SK-N-SH treated with all-trans-retinoic acid at 6 μM for 48 hours (cell line): ENCODE measurements at places on chromosomes 16 and 17.

DNA sequence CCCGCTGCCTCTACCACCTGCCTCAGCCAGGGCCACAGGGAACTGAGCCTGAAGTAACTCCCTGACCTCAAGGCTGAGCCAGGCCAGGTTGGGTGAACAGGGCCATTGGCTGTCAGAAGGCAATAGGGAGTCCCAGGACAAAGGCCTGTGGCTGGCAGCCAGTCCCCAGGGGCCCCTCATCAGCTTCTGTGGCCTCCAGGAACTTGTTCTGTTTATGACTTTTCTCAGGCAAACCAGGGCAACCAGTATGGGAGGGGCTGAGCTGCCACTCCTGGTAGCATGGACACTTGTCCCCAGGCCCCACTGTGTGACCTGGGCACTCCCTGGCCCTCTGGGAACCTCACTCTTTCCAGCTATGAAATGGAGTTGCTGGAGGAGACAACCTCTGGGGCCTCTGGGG, 40.1 kb downstream of the CPNE2 start:
- ATAC-seq: no peak

GRCh38 chr17:83129676-83130075, 50.3 kb downstream of the METRNL start:
- ATAC-seq: no peak

GRCh38 chr16:70432356-70432722, 6.6 kb downstream of the ST3GAL2 start:
- no peak for ATAC-seq

DNA sequence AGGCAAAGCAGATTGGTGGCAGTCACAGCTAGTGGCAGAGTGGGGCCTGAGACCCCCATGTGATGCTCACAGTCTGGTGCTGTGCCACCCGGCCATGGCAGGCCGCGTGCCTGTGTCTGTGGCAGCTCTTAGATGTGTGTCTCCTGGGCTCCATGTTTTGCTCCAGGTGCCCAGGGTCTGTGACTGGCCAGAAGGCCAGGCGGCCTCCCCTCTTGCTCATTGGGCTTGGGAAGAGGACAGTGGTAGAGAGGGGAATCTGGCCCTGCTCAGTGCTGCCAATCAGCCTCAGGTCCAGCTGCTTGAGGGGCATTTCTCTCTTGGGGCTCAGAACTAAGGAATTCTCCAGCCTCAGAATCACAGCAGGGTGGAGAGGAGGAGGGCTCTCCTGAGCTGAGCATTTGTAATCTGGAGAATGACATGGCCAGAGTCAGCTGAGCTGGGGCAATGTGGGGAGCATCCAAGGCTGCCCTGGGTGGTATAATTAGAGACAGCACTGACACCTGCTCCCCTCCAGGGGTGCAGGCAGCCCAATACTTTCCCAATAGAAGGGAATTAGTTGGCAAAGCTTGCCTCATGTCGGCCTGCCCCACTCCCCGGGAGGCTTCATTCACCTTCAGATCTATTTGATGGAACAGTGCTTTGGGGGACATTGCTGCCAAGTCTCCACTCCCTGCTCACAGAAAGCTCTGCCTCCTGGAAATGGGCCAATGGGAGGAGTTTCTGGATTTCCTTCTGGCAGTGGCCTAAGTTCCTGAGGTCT, 2.7 kb upstream of the LASP1NB start:
- ATAC-seq: peak; percentile 62

- peak; percentile 92 for ATAC-seq
Measured at GRCh38 chr17:57121308-57122042, 36.4 kb downstream of the AKAP1 start.

- no peak for ATAC-seq
Measured at GRCh38 chr17:8482546-8482945, 46.9 kb downstream of the NDEL1 start.

DNA sequence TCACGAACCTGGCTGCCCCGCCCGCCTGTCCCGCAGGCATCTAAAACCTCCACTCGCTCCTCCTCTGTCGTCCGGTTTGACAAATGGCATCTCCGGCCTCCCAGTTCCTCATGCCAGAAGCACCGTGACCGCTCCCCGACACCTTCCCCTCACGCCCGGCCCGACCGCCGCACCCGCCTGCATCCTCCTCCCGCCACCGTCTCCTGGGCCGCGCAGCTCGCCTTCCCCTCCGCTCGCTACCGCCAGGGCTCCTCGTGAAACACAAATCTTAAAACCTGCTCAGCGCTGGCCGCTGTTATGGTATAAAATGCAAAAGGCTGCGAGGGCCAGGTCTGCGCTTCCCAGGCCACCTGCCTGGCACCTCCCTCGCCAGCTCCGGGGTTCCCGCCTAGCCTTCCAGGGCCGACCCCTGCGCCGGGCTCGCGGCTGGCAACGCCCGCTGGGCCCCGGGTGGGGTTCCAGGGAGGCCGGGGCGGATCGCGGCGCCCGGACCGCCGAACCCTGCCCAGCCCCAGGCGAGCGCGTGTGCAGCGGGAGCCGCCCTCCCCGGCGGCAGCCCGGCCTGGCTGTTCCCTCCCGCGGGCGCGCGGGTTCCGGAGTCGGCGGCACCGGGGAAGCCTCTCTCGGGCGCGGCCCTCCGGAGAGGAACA, 488 bp downstream of the SPSB3 start:
- no peak; the same call in 2 of the 3 replicates for ATAC-seq

GRCh38 chr17:2853283-2854142, 57.3 kb downstream of the RAP1GAP2 start:
- peak; percentile 45 for ATAC-seq

DNA sequence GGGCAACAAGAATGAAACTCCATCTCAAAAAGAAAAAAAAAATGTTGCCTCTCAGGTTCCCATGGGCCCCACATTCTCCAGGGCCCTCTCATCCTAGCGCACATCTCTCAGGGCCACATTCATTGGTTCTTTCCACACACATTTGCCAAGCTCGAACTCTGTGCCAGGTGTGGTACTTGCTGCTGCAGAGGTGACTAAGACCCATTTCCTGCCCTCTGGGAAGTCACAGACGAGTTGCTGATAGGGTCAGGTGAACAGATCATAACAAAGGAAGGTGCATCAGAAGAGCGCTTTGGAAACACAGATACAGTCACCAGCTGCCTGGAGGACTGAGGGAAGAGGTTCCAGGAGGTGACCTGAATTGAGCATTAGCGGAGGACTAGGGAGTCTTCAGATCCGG, 1.0 kb downstream of the GSDMA start:
- ATAC-seq: no peak

DNA sequence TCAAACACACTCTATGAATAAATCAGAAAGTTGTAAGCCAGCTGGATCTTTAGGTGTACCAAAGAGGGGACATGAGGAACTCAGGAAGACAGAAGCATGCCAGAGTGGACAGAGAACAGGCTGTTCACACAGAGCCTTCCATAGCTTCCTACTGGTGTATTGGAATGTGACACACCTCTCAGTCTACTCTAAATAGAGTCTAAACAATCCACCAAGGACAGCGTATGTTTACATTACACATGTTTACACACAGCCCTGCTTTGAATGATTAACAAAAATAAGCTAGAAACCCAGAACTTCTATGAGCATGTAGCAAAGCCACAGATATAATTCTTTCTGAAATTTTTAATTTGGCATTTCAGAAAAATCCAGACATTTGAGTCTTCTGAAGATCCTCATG, 1279.0 kb upstream of the CDH8 start:
- no peak for ATAC-seq

- ATAC-seq: peak; percentile 38
Measured at GRCh38 chr17:60229188-60229802, 79.5 kb downstream of the CA4 start.

GRCh38 chr17:444879-445454, 92.4 kb upstream of the RPH3AL start:
- no peak for ATAC-seq

DNA sequence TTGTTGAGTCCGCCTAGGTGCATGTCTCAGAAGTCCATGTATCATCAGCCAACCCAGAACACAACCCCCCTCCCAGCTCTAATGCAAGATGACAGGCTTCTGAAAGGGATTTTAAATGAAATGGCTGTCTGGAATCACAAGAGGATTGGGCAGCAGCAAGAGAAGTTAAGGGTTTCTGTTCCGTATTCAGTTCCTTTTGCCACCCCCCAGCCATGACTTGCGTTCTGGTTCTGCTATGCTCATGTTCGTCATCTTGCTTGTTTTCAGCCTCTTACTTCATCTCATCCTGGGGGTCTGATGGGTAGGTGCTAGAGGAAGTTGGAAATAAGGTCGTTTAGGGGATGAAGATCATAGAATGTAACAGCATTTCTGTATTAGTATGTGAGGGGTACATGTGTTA, 12.0 kb downstream of the MINK1 start:
- ATAC-seq: no peak

DNA sequence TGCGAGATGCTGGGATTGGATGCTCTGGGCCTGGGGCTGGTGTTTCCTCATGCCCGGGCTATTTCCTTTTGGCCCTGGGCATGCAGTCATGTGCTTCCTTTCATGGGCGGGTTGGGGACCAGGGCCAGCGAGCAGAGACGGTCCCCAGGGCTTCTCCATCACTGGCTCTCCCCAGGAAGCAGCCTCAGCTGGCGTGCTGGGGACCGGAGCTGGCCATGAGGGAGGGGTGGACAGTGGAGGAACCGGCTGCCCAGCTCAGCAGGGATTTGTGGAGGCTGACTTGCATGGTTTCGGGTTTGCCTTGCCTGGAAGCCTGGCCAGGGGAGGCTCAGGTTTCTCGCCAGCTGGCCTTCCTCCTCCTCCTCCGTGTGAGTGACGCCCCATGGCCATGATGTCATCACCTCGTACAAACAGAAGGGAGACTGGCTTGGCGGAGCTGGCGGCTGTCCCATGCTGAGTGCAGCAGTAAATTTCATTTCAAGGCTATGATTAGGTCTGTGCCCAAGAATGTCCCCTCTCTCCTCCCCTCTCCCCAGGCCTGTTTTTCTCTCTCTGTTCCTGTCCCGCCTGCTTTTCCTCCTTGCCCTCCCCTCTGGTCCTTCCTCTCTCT, 8.9 kb upstream of the TIMP2 start:
- peak; percentile 69 for ATAC-seq

DNA sequence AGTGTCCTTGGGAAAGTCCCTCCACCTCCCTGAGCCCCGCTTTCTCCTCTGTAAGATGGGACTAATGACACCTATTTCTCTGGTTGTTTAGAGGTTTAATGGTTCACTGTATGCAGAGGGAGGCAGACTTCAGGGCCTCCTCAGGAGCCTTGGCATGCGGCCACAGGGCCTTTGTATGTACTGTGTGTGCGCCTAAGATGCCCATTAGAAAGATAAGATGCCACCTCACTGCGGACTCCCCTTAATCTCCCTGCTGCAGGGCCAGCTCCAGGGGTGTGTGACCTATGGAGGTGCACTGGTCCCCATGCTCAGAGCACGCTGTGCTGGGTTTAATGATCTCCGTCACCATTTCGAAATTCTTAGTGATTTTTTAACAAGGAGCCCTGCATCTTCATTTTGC, 59.3 kb downstream of the TMEM235 start:
- ATAC-seq: no peak

DNA sequence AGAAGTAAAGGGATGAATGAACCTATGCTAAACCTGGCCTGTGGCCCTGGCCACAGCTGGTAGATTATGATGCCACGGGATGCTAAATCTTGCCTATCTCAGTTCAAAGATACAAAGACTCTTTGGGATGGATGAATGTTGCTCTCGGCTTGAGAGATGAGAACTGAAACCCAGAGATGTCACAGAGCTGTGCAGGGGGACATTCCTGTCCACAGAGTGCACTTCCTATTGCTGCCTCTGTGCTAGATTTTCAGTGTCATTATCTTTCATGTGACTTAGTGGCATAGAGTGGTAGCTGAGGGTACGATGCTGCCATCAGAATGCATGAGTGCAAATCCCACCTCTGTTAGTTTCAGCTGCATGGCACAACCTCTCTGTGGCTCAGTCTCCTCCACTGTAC, 2.3 kb upstream of the MT1M start:
- ATAC-seq: no peak

- peak; percentile 81 for ATAC-seq
Measured at GRCh38 chr16:54430491-54431030, 144.0 kb upstream of the IRX3 start.
